ENCODE measurements at places on chromosomes 12 and 14.

GRCh38 chr12:130044991-130045621 is 117.2 kb upstream of the FZD10 start:
- no peak for DNase-seq

GRCh38 chr12:124469193-124469888 is 98.1 kb downstream of the NCOR2 start:
- DNase-seq, result no peak

- no peak for DNase-seq
These were observed 5.4 kb upstream of the LPAR5 start for GRCh38 chr12:6641131-6641530.

GRCh38 chr14:94598816-94599655 is 13.2 kb upstream of the SERPINA3 start:
- no peak for DNase-seq

GRCh38 chr14:85934123-85934885 is 404.4 kb downstream of the FLRT2 start:
- DNase-seq, result peak; percentile 22

- no peak for DNase-seq
These were observed 14.5 kb upstream of the CERS5 start for GRCh38 chr12:50181691-50182090.

- DNase-seq, result no peak
These were observed 162.9 kb downstream of the ADGRD1 start for GRCh38 chr12:131116468-131117117.

DNA sequence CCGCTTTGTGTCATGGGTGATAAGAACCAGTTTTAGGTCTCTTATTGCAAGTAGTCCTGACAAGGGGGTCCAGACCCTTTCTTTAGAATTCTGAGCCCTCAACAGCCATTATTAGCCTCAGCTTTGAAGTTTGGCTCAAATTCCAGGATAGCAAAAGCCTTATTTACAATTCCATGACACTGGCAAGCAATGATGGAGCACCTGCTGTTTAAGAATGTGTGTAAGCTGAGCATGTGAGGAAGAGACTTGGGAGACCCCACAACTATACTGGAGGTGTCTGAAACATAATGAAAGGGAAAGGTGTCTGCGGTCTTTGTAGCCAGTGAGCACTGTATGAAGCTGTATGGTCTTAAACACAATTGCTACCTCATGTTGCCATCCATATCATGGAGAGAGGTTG is 119.8 kb downstream of the TBX5 start:
- no peak for DNase-seq

GRCh38 chr12:93812626-93813025 is 135.5 kb downstream of the CRADD start:
- DNase-seq, result no peak

DNA sequence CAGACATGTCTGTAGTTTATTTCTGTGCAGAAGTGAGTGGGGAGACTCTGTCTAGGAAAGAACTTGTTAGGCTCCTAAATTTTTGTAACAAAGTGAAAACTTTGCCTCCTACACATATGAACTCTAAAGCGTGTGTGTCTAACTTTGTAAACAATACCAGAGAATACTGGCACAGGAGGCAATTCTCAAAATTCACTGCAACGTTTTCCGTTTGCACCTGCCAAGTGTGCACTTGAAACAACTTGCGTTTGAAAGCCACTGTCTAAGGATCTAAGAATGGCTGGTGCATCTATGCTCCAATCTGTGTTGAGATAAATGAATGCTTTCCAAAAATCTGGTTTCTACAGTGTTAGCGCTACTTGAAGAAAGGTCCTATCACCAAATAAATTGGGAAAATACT is 15.3 kb downstream of the GRIP1 start:
- DNase-seq, result no peak

DNA sequence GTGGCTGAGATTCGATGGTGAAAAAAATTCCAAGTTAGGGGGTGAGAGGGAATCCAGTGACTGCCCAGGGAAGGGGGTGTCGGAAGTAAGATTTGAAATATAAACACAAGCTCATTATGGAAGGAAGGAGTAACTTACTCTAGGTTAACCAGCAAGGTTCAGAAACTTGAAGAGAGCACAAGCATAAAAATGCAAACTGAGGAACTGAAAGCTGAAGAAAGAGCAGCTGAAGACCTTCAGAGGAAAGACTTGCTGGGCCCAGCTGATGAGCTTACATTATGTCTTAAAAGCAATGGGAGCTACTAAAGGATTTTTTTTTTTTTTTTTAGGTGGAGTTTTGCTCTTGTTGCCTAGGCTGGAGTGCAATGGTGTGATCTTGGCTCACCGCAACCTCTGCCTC is 189.7 kb upstream of the GRIN2B start:
- DNase-seq, result no peak

All from activated T-helper 1 cell treated with Interleukin-2 at 50 U/mL for 16 hours (primary cell).